ENCODE measurements at places on chromosomes 6 and 20.
A peak's percentile ranks its signal among the peaks of the same experiment; 100 is the strongest.

DNA sequence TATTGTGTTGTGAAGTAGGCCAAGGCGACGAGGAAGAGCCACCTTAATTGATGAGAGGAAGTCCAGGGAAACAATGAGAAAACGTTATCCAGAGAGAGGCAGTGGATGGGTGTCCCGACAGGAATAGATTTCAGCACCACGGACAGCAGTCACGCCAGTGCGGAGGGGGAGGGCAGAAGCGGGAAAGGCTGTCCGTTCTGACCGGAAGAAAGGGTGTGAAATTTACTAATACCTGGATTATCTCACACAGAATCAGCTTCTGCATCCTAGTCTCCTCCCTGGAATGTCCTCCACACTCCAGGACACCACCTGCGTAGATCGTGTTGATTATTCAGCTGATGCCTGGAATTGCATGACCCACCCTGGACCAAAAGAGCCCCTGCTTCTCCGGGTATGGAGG, 7.4 kb upstream of the BPIFA3 start:
- no peak for DNase-seq

GRCh38 chr6:3771407-3772011, 20.0 kb upstream of the PXDC1 start:
- DNase-seq, result no peak

GRCh38 chr6:37396571-37397180, 36.3 kb upstream of the CMTR1 start:
- DNase-seq, result no peak

DNA sequence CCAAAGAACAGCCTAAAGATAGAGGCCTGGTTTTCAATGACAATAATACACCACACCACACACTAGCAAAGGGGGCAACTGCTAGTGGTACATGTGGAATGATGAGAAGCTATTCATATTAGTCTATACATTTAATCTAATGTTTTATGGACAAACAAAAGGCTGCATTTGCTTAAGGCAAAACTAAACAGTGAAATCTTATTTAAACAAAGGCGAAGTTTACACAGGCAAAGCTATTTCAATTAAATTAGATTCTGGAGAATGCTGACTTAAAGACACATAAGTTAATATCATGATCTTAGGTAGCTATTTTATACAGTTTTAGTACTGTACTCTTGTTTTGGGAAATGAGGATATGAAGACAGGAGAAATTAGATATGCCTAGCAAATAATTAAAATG, 53.9 kb upstream of the SIM1 start:
- DNase-seq, result no peak

GRCh38 chr6:108395297-108395696, 100.4 kb downstream of the AFG1L start:
- DNase-seq, result no peak

DNA sequence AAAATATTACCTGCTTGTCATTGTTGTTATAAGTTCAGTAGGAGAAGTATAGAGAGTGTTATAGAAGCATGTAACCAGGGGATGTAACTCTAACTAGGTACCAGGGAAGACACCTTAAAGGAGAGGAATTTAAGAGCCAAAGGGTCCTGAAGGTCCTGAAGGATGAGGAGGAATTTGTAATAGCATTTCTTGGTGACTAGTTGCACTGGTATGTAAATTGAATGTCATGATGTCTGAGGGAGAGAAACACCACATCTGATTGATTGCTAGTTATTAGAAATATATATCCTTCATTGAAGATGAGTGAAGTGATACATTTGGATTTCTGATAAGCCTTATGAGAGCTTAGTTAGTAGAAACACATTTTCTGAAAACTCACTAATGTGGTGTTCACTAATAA, 643.8 kb downstream of the RFPL4B start:
- DNase-seq, result no peak

- no peak for DNase-seq
These were observed 152.7 kb downstream of the LY86 start for GRCh38 chr6:6741264-6741663.

DNA sequence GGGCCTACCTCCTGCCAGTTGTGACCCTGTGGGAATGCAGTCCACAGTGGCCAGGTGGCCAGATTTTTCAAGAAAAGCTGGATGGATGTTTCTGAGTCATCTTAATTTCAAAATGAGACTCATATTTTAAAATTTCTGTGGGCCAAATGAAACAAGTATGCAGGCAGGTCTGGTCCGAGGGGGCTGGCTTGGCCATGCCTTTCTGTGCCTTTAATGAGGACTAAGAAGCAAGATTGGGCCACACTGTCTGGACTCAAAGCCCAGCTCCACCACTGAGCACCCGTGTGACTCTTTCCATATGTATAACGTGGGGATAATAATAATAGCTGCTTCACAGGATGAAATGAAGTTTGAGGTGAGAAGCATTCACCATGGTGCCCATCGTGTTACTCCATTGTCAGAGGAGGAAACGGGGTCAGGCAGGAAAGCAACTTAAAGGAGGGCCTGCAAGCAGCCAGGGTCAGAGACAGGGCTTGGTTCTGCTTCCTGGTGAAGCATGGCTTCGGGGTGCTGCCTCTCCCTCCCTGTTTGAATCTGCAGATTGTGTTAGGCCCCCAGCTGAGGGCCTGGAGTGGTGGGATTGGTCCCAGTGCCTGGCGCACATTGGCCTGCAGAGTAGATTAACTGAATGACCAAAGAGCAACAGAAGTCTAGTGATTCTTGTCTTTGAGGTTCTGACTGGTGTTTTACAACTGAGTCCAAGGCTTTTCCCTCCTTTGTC, 3.8 kb downstream of the SOX12 start:
- DNase-seq, result no peak

- no peak for DNase-seq
These were observed 115.2 kb downstream of the BMP2 start for GRCh38 chr20:6882561-6883291.

- no peak for DNase-seq
These were observed 11.7 kb upstream of the PRIM2 start for GRCh38 chr6:57305761-57306160.

GRCh38 chr6:83417880-83418663, 12.8 kb downstream of the ME1 start:
- no peak for DNase-seq

GRCh38 chr6:7515363-7515762, 26.1 kb upstream of the DSP start:
- DNase-seq, result no peak

- no peak for DNase-seq
These were observed 60.8 kb downstream of the OR2B2 start for GRCh38 chr6:27851440-27851839.

DNA sequence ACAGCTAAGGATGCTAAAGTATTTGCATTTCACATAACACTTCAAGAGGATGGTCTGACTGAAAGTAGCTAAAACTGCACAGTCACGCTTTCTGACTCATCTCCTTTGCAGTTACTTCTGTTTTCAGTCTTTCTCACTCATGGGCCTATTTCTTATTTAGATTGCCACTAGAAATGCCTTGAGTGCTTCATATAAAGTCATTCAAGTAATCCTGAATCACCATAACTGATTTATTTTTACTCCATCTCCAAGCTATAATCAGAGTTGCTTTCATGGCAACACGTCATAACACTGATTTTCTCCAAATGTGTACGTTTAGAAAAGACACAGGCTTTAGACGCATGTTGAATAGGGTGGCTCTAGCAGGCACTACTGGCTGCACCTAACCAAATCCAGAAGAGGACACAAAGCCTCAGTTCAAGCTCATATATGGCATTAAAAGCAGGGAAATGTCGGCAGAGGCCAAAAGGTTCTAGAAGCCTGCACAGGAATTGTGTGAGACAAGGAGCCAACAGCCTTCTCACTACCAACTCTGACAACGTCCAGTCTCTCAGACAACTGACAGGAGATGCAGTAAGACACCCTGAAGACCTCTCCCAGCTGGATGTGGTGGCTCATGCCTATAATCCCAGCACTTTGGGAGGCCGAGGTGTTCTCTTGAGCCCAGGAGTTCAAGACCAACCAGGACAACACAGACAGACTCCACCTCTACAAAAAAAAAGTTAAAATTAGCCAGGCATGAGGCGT, 64.1 kb upstream of the BEND6 start:
- no peak for DNase-seq

GRCh38 chr6:79614326-79615305, 16.5 kb upstream of the SH3BGRL2 start:
- no peak for DNase-seq

DNA sequence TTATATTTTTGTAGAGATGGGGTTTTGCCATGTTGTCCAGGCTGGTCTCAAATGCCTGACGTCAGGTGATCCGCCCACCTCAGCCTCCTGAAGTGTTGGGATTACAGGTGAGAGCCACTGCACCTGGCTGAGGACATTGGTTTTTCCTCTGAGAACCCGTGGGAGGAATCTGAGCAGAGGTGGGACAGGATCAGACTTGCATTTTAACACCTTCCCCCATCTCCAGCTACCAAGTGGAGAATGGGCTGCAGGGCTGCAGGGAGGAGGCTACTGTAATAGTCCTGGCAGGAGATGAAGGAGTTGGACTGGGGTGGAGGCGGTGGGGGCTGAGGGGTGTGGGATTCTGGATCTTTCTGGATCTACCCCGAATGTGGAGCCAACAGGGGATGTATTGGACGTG, 24.5 kb downstream of the FAM110A start:
- DNase-seq, result no peak

GRCh38 chr6:43009124-43009523, 4.6 kb downstream of the MEA1 start:
- DNase-seq, result peak; percentile 14

DNA sequence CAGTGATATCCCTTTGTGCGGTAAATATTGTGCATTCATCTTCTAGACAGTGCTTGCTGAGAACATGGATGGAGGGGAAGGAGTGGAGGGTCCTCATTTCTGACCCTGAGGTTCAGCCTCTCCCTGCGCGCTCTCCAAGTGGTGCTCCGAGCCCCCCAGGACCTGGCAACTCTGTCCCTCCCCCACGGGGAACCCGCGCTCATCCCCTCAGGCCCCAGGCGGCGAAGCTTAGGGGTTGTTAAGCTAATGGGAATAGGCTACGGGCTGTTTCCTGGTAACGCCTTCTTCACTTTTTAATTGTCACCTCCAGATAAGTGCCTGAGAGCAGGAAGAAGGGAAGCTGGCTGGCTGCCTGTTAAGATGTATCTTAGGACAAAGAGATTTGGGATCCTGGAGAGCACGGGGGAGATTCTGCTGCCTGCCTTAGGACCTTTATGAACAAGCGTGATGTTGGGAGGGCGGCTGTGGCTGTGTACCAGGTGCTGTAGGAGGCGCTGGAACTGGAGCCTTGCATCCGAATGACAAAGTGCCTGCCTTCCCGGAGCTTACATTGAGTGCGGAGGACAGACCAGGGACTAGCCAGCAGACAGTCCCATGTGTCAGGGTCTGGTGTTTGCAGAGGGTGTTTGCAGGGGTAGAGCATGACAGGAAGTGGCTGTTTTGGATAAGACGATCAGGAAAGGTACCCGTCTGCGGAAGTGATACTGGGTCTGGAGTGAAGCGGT, 11.7 kb downstream of the TSHZ2 start:
- no peak for DNase-seq

DNA sequence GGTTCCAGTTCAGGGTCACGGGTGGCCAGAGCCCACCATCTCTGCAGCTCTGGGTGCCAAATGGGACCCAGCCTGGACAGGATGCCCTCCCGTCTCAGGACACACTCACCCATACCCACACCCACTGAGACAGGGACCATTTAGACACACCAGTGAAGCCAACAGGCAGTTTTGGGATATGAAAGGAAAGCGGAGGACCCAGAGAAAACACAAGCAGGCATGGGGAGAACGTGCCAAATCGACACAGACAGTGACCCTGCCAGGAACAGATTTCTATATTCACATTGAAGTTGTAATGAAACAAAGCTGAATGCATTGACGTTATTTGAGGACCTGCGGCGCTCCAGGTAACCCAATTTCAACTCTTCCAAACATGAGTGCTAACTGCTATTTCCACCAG, 164.5 kb downstream of the DOK5 start:
- DNase-seq, result no peak

GRCh38 chr6:73200735-73201134, 24.6 kb downstream of the KHDC1L start:
- no peak for DNase-seq

DNA sequence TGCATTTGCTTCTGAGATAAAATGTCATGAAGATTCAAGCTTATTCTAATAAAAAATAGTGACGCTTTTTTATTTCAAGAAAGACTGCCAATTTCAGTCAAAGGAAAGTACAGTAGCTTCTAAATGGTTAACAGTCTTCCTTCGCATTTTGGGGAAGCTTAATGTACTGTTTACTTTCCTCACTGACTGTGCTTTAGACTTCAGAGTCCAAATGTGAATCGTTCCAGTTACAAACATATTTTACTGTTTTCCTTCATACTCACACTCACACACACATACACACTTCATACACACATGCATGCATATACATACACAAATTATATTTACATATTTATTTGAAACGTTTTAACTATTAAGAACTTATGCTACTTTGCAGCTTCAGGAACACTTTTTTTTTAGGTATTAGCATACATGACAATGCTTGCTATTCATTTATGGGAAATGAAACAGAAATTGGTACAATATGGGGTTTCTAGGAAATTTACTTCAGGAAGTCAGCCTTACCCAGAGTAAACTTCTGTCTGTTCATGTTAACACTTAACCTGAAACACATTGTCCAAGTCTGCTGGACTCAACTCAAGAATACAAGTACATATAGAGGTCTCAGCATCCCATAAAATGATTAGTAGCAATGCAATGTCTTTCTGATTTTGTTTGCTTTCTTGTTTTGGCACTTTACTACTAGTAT, 145.4 kb downstream of the RPS12 start:
- no peak for DNase-seq

GRCh38 chr20:4926531-4927156, 74.7 kb downstream of the SLC23A2 start:
- no peak for DNase-seq

DNA sequence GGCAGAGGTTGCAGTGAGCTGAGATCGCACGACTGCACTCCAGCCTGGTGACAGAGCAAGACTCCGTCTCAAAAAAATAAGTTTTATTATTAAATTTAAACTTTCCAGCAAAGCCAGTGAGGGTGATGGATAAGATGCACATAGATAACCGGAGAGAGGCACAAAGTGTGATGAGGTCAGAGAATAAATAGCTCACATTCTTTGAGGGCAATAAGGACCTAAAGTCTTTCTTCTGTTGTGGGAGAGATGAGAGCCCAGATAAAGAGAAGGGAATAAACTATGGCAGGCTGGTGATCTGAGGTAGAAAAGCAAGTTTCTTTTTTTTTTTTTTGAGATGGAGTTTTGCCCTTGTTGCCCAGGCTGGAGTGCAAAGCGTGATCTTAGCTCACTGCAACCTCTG, 20.6 kb upstream of the EZR start:
- DNase-seq, result no peak

DNA sequence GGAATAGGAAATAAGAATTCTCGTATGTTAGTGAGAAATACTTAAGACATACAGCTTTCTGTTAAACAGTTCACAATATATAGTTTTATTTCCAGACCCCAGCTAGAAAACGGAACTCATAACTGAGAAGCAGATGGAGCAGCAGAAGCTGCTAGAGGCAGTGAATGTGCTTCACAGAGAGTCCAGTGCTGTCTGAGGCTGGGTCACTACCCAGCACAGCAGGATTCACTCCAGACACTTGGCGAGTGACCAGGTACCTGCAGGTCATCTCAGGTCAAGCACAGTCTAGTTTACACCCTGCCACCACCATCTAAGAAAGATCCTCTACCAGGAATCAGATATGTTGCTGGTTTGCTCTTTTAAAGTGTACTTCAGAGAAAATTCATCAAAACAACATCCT, 243.1 kb upstream of the RAB32 start:
- DNase-seq, result no peak

- DNase-seq, result no peak
These were observed 102.6 kb upstream of the MLN start for GRCh38 chr6:33906439-33906838.

Measured in CD4-positive, alpha-beta T cell treated with Interleukin-4 for 4 hours (primary cell).